ENCODE measurements at places on chromosomes 16 and 17. TPM values are rescaled to one million over a fixed set of nuclear protein-coding genes. Genes with fewer than 3 reads are reported as not detected.

KRTAP9-2 gene
- total RNA-seq = not detected

RNF112 gene
- total RNA-seq = not detected

SEC14L5 gene
- not detected for total RNA-seq

ABCC11 gene
- total RNA-seq = not detected

SHISA9 gene
- 0.03 TPM for total RNA-seq

BRIP1 gene
- 53.2 TPM for total RNA-seq

MYH2 gene
- not detected for total RNA-seq

GRCh38 chr17:81845881-81846742, 11.3 kb upstream of the PPP1R27 start:
- DNase-seq = no peak

GRCh38 chr16:51057969-51058337, 93.1 kb downstream of the SALL1 start:
- DNase-seq = no peak

DNA sequence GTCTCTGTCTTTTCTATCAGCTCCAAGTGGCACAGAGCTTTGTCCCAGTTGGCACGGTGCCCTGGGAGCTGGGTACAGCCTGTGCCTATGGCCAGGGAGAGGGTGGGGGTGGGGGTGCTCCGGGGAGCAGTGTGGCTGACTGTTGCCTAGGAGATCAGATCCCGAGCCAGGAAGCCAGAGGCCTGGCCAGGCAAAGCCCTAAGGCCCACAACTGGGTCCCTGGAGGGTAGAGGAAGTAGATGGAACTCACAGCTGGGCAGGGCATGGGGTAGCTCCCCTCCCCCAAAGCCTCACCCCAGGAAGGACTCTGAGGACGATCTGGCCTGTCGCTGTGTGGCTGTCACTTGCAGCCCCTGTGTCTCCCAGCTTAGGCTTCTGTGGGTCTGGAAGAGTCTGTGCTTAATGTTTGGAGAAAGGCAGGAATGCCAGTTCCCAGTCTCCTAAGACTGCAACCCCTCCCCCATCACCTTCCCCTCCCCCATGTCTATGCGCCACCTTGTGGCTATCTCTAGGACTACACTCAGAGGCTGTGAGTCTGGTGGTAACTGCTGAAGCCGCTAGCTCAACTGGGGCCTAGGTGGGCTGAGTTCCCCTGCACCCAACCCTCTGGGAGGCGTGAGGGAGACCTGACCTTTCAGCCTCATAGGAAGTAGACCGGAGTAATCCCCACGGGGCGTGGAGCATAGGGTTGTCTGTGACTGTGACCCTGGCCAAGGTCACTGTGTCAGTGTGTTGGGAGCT, 12.6 kb downstream of the THRA start:
- DNase-seq = peak; percentile 73

GRCh38 chr17:80944326-80944725, 47.3 kb upstream of the CHMP6 start:
- no peak for DNase-seq

- DNase-seq = no peak
Measured at GRCh38 chr16:51124896-51125295, 26.2 kb downstream of the SALL1 start.

DNA sequence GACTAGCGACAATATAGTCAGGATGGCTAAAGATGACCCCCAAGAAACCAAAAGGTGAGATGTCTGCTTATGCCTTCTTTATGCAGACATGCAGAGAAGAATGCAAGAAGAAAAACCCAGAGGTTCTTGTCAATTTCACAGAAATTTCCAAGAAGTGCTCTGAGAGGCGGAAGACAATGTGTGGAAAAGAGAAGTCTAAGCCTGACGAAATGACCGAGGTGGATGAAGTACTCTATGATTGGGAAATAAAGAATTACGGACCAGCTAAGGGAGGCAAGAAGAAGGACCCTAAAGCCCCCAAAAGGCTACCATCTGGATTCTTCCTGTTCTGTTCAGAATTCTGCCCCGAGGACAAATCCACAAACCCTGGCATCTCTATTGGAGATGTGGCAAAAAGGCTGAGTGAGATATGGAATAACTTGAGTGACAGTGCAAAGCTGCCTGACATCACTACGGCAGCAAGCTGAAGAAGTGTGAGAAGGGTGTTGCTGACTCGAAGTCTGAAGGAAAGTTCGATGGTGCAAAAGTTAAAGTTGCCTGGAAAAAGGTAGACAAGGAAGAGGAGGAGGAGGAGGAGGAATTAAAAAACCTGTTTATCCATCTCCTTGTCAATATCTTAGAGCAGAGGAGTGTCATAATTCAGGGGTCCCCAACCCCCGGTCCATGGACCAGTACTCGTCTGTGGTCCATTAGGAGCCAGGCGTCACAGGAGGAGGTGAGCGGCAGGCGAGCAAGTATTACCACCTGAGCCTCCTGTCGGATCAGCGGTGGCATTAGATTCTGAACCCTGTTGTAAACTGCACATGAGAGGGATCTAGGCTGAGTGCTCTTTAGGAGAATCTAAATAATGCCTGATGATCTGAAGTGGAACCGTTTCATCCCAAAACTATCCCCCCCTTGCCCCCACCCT, 25.1 kb upstream of the ADGRG1 start:
- no peak for DNase-seq

DNA sequence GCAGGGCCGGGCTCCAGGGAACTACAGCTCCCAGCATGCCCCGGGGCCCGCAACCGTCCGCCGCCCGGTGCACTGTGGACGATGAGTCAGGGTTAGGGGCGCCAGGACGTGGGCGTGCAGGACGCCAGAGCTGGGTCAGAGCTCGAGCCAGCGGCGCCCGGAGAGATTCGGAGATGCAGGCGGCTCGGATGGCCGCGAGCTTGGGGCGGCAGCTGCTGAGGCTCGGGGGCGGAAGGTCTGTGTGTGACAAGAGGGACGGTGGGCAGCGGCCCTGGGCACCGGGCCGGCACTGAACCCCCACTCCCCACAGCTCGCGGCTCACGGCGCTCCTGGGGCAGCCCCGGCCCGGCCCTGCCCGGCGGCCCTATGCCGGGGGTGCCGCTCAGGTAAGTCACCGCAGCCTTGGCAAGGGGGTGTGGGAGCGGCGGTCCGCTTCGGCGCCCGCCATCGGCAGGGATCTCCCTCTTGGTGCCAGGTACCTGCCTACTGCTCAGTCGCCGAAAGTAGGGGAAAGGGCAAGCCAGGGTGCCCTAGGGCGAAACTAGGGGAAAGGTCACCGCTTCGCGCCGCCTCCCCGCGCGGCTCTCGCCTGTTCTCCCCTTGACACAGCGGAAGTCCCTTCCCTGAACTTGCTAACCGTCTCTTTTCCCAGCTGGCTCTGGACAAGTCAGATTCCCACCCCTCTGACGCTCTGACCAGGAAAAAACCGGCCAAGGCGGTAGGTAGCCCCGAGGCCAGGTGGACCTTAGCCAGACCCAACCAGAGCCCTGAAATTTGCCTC, at the start of the genes ACADVL and DLG4:
Gene ACADVL (plus strand): TSS at position 127 of the 781 bp plus-strand sequence. CDS start 47 bp downstream, at position 174.
Gene DLG4 (minus strand): TSS at position 25 of the 781 bp plus-strand sequence.
- DNase-seq = peak; percentile 91

DNA sequence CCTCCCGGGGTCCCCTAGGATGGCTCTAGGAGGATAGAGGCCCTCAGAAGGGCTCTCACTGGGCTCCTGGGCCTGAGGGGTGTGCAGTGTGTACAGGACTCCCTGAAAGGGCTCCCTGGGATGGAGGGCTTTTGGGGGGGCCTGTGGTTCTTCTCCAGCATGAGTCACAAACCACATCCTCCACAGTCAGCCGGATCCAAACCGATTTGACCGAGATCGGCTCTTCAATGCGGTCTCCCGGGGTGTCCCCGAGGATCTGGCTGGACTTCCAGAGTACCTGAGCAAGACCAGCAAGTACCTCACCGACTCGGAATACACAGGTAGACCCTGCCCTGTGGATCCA, 4.5 kb downstream of the TRPV2 start:
- DNase-seq = peak; percentile 75

DNA sequence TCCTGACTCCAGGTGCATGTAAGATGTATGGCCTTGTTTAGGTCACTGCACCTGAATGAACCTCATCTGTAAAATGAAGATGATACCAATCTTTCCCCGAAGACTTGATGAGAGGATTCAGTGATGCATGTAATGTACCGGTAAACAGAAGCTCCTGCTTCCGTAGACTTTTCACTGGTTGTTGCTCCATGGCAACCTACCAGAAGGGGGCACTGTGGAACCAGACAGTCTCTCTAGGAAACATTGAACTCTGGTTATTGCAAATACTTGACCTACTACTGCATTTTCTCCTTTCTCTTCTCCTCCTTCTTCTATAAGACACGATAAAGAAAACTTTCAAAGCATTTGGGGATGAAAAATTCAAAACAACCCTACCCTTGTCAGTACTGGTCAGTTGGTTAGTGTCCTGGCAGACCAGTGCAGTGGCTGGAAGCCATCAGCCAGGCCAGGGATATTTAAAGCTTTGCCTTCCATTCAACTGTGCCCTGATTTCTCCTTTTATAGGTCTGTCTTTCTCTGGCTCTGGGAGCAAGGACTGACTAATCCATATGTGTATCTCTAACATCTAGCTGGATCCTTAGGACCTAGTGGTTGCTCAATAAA, 667.4 kb upstream of the SALL1 start:
- peak; percentile 50 for DNase-seq

DNA sequence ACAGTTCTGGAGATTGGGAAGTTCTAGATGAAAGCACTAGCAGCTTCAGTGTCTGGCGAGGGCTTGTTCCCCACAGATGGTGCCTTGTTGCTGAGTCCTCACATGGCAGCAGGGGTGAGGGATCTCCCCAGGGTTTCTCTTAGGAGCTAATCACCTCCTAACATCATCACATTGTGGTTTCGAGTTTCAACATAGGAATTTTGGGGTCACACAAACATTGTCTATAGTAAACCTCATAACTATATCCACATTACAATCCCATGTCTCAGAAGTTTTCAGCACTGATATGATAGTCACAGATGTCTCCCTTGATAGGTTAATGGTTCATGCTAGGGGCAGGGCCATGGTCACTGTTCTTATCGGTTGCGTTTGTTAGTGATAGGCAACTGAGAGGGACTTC, 13.8 kb downstream of the CLUAP1 start:
- no peak for DNase-seq

- DNase-seq = no peak
Measured at GRCh38 chr17:41367426-41368075, 2.1 kb downstream of the KRT33B start.

DNA sequence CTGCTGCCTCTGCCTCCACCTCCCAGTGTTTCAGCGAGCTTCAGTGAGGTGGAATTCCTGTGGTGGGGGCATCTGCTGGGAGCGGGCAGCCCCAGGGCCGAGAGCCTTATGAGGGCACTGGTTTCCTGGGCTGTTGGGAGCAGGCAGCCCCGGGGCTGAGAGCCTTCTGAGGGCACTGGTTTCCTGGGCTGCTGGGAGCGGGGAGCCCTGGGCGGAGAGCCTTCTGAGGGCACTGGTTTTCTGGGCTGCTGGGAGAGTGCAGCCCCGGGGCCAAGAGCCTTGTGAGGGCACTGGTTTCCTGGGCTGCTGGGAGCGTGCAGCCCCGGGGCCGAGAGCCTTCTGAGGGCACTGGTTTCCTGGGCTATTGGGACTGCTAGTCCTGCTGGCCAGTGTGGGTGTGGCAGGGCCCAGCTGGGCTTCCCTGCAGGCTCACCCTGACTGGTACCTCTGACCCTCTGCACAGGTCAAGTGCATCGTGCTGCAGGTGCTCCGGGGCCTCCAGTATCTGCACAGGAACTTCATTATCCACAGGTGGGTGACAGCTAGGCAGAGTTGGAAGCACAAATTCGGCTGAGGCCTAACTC, 5.6 kb downstream of the CDK10 start:
- DNase-seq = no peak

DNA sequence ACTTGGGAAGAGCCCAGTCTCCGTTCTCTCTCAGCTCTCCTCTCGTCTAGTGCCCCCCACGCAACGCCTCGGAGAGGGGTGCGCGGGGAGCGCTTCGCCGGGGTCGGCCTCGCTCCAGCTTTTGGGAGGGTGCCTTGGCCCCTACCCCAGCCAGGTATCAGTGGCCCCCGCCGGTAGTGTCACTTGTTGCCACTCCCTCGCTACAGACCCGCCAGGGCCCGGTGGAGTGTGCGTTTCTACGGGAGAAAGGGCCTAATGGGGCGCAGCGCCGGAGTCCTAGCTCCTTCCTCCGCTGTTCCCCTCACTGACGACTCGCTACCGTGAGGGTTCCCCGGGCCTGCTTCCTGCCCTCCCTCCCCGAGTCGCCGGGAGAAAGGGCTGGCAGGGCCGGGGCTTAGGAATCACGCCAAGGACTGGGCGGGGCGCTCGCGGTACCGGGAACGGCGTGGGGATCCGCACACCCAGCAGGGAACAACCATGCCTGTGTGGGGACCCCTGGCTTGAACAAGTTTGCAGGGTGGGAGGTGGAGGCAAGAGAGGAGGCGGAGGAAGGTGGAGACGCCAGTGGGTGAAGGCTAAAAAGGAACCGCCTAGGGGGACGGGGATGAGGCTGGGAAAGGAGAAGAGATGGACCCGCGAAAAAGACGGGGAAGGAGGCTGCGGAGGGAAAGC, 997 bp upstream of the CDH11 start:
- peak; percentile 73 for DNase-seq

DNA sequence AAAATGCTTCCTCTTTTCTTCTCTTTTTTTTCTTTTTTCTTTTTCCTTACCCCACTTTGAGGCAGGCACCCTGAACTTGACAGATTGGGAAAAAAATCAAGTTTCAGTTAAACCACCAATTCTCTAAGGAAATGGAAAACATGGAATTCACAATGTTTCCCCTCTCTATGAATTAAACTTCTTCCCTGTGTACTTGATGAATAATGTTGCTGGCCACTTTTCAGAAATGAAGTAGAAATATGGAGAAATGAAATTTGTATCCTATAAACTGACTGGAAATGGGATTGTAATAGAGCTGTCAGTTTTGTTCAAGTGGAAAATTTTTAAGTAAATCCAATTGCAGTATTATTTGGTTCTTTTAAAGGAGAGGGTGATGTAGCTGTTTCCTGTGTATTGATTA, 129.8 kb downstream of the CLEC16A start:
- DNase-seq = no peak

DNA sequence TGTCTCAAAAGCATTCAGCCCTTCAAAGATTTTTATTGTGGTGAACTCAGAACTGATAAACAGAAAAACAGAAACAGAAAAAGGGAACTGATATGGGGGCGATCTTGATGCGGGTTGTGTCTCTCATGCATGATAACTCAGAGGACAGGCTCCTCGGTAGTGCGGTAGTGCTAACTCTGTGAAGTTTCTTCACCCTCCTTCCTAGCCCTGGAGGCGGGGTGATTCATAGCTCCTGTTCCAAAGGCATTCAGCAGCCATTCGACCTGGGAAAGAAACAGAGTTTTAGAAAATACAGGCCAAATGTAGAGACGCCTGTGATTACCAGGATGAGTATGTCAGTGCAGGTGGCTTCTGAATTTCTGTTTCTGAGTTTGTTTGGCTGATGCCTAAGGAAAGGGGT, 5.5 kb upstream of the MAF start:
- DNase-seq = no peak

DNA sequence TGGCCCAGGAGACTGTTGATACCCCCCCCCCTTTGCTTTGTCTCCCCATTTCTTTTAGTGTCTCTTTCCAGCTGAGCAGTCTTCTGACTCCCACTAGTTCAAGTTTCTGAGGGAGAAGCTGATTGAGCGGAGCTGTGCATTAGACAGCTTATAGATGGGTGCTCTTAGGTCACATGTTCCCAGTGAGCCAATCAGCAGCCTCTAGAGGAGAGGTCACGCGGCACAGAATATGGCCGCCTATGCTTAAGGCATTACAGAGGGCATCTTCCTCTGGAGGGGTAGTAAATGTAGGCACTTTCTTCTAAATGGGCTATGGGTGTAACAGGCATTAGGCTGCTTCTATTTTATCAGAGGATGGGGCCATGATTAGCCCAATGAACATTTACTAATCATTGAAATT, 131.6 kb downstream of the CDH13 start:
- no peak for DNase-seq
